Activated naive CD4-positive, alpha-beta T cell treated with anti-CD3 and anti-CD28 coated beads, Interleukin-2, amount 10 ng/mL, durations not matched to agents 7 days and 5 days (primary cell): ENCODE measurements at places on chromosomes 5 and 9.

GRCh38 chr9:9598723-9599122 is 1014.1 kb downstream of the PTPRD start:
- DNase-seq: no peak

- no peak for DNase-seq
Measured at GRCh38 chr5:174251305-174252000, 205.9 kb downstream of the NSG2 start.

DNA sequence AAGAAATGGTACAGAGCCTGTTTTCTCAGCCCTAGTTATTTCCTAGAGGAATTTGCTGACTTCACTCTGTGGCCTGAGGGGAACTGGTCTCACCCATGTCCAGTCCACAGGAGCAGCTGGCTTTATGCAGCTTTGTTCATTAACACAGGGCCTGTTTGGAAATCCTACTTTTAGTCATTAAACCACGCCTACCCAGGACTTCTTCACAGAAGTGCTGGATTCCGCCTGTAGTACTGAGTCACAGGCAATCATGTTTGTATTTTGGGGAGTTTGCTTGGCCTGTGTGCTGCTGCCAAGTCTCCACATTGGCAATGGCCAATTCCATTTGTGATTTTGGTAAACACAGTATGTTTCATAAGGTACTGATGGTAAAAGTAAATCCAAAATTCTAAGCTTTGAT is 52.8 kb downstream of the CTNND2 start:
- DNase-seq: no peak

- no peak for DNase-seq
Measured at GRCh38 chr5:33227746-33228145, 213.0 kb upstream of the TARS1 start.

DNA sequence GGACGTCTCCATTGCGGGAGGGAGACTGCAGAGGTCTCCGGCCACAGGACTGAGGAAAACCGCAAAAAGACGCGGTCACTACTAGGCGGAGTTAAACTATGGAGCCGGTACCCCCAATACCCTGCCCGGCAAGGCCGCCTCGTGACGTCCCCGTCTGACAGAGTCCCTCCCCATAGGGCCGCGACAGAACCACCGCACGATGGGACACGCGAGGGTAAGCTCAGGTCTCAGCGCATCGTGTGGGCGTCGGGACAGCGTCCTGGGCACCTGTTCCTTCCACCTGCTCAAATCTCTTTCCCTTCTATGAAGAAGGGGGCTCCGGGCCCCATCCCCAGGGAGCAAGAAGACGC is 35.2 kb upstream of the GLDC start:
- DNase-seq: peak; percentile 80

- no peak for DNase-seq
Measured at GRCh38 chr5:168960497-168960896, 340.4 kb downstream of the SLIT3 start.

DNA sequence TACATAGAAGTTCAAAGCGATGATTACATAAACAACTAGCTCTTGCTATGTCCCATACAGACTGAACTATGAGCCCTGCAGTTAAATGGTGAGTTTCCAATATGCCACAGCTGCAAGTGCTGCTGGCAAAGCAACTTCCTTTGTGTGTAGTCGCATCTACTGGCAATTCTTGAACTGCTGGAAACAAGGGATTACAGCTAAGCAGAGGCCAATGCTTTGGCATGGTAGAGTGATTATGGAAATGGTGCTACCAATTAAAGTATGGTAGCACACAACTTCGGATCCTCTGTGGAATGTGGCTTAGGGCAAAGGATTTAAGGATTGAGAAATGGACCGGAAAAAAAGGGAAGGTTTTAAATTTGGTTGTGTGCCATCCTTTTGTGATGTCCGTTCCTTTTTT is 856.6 kb downstream of the MAT2B start:
- DNase-seq: no peak
